ENCODE measurements at places on chromosomes 6 and 20. TPM values are rescaled to one million over a fixed set of nuclear protein-coding genes. Genes with fewer than 3 reads are reported as not detected.

Gene MACROD2
- 11.5 TPM for total RNA-seq

DNA sequence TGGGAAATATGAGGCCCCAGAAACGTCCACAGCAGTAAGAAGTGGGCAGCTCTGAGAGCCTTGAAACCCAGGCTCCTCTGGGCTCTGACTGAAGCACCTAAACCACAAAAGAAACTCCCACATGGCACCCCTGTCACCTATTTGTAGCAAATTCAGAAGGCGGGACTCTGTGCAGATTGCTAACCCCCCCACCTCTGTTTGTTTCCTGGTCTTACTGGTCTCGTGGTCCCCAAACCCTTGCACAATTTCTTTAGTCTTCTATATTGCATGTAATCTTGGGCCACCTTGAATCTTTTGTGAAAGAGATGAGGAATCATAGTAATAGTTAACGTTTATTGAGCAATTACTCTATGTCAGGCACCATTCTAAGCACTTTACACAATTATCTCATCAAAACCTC, 154.3 kb downstream of the PREX1 start:
- no peaks in the 10 kb centered on the region for H3K36me3 ChIP-seq
- DNase-seq: no peak
- H3K27me3 ChIP-seq: no peaks in the 10 kb centered on the region
- H3K4me1 ChIP-seq: no peaks in the 10 kb centered on the region

GRCh38 chr6:12276930-12277315, 13.2 kb upstream of the EDN1 start:
- H3K36me3 ChIP-seq: no peaks in the 10 kb centered on the region
- H3K27me3 ChIP-seq: no peaks in the 10 kb centered on the region
- H3K27ac ChIP-seq: no peak overlapping the region
- peaks cover 29% of the 10 kb centered on the region for H3K4me1 ChIP-seq

DNA sequence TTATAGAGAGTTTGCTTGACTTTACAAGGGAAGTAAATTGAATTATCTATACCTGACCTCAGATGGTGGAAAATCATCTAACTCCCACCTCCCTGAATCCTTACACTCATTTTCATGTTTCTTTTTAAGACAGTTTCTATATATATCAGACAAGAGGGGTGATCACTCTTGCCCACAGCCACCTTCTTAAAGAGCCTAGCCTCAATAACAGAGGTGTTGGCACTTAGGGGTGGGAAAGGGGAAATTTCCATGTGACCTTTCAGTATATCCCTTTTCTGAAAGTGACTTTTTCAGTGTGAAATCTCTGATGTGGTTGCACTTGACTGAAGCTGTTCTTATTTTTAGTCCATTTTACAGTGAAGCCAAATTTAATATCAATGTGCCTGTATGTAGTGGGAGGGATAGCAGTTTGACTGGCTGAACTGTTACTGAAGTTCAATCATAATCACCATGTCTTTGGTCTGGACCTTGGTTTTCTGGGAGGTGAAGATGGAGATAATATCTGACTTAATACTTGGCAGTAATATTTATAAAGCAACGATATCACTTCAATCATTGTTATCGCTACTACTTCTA, 141.3 kb downstream of the MAP3K7 start:
- no peak overlapping the region for H3K27ac ChIP-seq
- no peak overlapping the region for H3K4me3 ChIP-seq
- H3K36me3 ChIP-seq: no peaks in the 10 kb centered on the region
- DNase-seq: no peak

DNA sequence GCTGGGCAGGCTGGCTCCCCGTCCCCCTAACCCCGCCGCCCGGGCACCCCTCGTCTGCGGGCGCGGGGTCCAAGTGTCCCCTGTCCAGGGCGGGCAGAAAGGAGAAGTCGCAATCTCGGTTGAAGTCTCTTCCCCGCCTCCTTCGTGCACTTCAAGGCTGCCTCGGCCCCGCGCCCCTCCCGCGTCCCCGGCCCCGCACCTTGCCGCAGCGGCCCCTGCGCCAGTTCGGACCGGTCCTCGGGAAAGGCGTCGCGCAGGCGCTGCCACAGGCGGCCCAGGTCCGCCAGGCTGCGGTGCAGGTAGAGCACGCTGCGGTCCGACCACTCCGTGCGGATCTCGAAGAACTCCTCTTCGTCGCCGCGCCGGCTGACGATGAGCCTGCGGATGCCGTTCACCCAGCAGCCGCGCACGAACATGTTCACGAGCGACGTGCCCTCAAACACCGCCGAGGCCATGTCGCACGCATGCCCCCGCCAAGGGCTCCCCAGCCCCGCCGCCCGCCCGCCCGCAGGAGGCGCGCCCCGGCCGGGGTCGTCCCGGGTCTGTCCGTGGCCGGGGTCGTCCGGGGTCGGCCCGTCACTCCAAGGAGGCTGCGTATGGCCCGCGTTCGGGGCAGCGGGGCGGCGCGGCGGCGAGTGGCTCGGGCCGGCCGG, at the start of gene PXDC1:
Gene PXDC1, minus strand, starts transcription at position 637 of the 653 bp plus-strand sequence. Its CDS starts 182 bp downstream, at position 455.
- H3K36me3 ChIP-seq: no peaks in the 10 kb centered on the region
- peak within 1 kb of the TSS; percentile 80 for H3K4me3 ChIP-seq
- H3K27me3 ChIP-seq: no peaks in the 10 kb centered on the region
- peaks cover 23% of the 10 kb centered on the region for H3K4me1 ChIP-seq

Gene COL9A3
- 14.3 TPM for total RNA-seq

Gene TOX2
- total RNA-seq: 0.98 TPM

DNA sequence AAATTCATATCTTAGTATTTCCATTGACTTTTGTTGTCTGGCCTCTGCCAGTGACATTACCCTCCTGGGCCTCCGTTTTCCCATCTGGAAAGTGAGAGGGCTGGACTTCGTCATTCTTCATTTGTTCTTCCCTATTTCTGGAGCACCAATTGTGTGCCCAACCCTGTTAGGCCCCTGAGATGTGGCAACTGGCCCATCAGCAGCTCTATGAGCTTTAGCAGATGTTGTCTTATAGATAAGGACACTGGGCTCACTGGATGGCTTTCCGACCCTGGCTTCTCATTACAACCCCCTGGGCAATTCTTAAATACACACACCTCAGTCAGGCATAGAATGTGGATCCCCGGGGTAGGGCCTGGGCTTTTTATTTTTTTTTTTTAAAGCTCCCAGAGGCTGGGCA, 14.7 kb downstream of the PABPC1L start:
- DNase-seq: no peak
- H3K36me3 ChIP-seq: peaks cover 11% of the 10 kb centered on the region
- H3K27me3 ChIP-seq: no peaks in the 10 kb centered on the region
- H3K4me1 ChIP-seq: no peaks in the 10 kb centered on the region

Gene CNBD2
- total RNA-seq: 6.7 TPM

DNA sequence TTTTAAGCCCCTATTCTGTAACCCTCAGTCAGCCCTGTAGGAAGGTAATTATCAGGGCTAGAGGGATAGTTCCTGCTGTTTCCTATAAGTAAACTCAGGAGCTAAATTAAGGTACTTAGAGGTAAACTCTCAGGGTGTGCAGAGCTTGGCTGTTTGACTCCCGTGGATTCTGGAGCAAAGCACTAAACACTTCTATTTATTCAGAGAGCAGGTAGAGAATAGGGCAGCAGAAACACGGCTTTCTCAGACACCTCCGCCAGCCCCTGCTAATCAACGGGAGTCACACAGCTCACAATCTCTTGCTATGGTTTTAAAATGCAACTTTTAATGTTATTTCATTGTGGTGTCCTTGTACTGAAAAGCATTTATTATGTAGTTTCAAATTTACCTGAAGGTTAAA, 21.8 kb downstream of the PRKN start:
- no peaks in the 10 kb centered on the region for H3K36me3 ChIP-seq
- H3K4me1 ChIP-seq: no peaks in the 10 kb centered on the region
- no peak overlapping the region for H3K27ac ChIP-seq
- DNase-seq: no peak
- no peak overlapping the region for H3K4me3 ChIP-seq

GRCh38 chr6:64428186-64428585, 792.6 kb downstream of the PHF3 start:
- no peaks in the 10 kb centered on the region for H3K27me3 ChIP-seq
- H3K4me1 ChIP-seq: no peaks in the 10 kb centered on the region
- H3K27ac ChIP-seq: no peak overlapping the region
- no peak overlapping the region for H3K4me3 ChIP-seq

DNA sequence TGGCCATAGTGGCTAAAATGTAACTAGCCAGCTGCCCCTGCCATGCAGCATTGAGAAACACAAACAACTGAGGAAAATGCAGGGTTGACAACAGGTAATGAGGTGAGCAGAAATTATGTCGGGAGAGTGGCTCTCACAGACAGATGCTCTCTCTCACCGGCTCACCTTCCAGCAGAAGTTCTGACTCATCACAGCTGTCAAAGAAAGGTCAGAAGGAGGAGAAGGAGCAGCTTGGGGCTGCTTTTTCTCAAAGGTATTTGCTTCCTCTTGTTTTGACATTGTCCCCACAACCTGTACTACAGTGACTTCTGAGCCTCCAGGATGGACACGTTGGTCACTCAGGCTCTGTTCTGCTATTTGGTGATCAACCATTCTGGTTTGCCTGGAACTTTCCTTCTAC, 190.5 kb upstream of the HEY2 start:
- no peak overlapping the region for H3K4me3 ChIP-seq
- no peaks in the 10 kb centered on the region for H3K36me3 ChIP-seq
- DNase-seq: peak; percentile 8
- no peak overlapping the region for H3K27ac ChIP-seq

DNA sequence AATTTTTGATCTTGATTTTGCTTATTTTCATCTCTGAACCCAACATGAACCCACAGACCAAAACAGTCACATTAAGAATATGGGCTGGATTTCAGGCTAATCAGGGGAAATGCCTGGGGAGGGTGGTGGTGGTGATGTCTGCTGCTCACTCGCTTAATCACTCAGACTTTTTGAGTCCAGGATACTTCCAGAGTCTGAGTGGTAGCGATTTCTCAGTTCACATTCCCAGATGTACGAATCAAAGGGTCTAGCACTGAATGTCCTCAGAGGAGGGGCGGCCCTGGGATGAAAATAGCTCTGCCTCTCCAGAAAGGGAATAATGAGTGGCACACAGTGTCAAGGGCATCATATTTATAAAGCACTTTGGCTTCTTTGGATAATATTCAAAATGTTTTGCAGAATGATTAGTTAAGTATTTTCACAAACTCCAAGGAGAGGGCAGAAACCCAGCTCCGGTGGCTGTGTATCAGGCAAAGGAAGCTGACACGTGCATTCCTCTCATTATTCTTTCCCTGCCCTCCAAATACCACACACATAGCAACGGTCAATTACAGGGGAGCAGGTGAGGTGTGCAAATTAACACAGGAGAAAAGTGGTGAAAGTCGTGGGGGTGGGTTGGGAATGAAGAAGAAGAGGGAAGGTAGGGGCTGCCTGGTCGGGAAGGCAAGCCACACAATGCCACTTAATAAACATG, 345.2 kb upstream of the RSPO3 start:
- no peaks in the 10 kb centered on the region for H3K36me3 ChIP-seq
- H3K27ac ChIP-seq: no peak overlapping the region
- H3K4me3 ChIP-seq: no peak overlapping the region
- 0 out of 2 replicates have a peak, but pooled peaks cover 4% of the 10 kb centered on the region for H3K27me3 ChIP-seq
- DNase-seq: no peak

Gene CFAP61
- total RNA-seq: not detected

DNA sequence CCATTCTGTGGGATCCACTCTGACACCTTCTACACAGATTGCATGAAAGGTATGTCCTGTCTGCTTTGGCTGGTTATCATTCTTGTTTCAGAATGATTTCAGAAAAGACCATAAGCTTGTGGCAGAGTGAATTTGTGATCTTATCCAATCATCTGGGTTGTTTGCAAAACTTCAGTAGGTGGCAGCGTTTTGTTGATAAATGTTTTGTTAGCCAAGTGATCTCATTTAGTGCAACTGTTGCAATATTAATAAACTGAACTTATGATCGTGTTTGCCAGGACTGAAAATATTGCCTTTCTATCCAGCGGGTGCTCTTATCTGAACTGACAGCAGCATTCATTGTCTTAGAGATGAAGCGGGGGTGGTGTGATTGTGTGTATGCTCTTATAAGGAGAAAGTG, 613.2 kb upstream of the NOX3 start:
- no peaks in the 10 kb centered on the region for H3K27me3 ChIP-seq
- no peak for DNase-seq
- no peaks in the 10 kb centered on the region for H3K36me3 ChIP-seq
- no peak overlapping the region for H3K4me3 ChIP-seq

DNA sequence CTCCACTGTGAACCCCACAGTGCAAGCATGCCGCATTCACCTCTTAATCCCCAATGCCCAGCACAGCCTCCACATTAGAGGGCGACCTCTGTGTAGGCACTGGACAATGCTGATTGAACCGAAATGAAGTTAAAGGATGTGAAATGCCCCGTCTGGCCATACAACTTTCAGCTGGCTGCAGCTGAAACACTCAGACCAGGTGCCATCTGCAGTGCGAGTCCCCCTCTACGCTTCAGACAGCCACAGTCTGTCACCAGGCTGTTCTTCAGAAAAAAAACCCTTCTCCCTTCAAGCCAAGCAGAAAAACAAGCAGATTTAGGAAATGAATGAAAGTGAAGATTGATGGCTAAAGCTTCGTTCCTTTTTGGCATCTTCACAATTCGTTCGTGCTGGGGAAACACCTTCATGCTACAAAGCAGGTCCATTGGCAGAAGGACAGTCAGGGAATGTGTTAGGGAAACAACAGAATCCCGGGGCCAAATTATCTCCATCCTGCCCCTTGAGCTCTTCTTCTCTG, 44.7 kb downstream of the TNFAIP3 start:
- H3K27ac ChIP-seq: no peak overlapping the region
- no peak overlapping the region for H3K4me3 ChIP-seq
- no peaks in the 10 kb centered on the region for H3K36me3 ChIP-seq
- DNase-seq: no peak
- H3K27me3 ChIP-seq: no peaks in the 10 kb centered on the region

Gene MYLK4
- 0.11 TPM for total RNA-seq

- peak; percentile 7 for DNase-seq
- H3K4me1 ChIP-seq: no peaks in the 10 kb centered on the region
- H3K27ac ChIP-seq: no peak overlapping the region
- no peaks in the 10 kb centered on the region for H3K27me3 ChIP-seq
- H3K4me3 ChIP-seq: no peak overlapping the region
Measured at GRCh38 chr6:108321253-108321747, 26.4 kb downstream of the AFG1L start.

DNA sequence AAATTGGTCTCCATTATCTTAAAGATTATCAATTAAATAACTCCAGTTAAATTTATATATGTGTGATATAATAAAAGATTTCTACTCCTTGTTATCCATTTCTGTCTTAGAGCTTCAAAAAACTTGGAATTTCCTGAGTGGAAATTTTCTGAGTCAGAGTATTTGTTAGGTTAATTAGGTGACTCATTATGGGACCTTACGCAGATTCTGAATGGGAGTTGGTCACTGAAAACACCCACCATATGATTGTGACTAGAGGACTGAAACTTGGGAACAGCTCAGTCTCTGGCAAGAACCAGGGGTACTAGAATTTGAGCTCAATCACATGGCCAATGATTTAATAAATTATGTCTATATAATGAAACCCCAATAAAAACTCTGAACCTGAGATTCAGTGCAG, 125.4 kb upstream of the HMGCLL1 start:
- peak overlapping the region; percentile 60 for H3K27ac ChIP-seq
- peak; percentile 54 for DNase-seq
- no peaks in the 10 kb centered on the region for H3K4me1 ChIP-seq
- peaks cover 6% of the 10 kb centered on the region for H3K36me3 ChIP-seq
- H3K4me3 ChIP-seq: no peak overlapping the region

All from PC-3 (cell line).